Fibroblast of the aortic adventitia (primary cell): ENCODE measurements at places on chromosomes 1 and 21. TPM values are rescaled to one million over a fixed set of nuclear protein-coding genes. Genes with fewer than 3 reads are reported as not detected.

The PLA2G2D gene
- not detected in 2 replicates for total RNA-seq

DNA sequence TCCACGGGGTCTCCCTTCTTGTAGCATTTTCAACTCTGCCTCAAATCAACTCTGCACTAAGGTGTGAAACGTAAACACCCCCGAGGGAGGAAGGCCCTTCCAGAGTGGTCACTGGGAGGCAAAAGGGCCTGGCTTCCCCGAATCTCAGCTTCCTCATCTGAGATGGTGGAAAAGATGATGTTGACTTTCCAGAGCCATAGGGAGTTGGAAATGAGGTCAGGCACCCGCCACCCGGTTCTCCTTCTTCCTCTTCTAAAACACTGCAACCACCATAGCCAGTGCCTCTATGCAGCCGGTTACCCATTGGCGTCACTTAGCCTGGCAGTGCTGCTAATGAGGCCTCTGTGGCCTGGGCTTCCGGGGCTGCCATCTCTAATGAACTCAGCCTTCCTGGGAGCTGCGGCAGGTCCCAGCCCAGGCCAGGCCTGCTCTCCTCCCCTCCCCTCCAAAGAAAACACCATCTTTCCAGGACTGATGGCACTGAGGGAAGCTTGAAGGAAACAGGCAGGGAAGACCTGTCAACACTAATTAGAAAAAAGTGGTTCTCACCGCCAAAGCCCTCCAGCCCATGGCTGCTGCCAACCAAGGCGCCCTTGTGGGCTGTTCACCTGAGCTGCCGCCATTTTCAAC, 175.0 kb downstream of the KAZN start:
- DNase-seq = no peak

GRCh38 chr1:52368383-52369172, 2.6 kb upstream of the CC2D1B start:
- DNase-seq = peak; percentile 10

DNA sequence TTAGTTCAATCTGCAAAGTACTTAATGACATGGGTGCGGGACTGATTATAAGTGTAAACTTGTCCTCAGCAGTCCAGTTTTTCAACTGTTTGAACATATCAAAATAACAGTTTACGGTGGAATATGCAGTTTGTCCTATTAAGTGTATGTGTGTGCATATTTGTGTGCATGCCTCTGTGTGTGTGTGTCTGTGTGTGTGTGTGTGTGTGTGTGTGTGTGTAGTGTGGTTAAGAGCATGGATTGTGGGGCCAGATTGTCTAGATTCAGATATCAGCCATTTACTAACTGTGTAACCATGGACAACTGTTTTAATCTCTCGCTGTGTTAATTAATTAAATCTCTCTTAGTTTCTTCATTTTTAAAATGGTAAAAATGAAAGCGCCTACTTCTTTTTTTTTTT, 39.0 kb downstream of the NEXN start:
- no peak for DNase-seq

- DNase-seq = no peak
Measured at GRCh38 chr1:147760481-147761260, at the start of gene GJA5. Gene GJA5, minus strand, starts transcription at chr1:147760602. Its CDS starts 1,364 bp downstream, at chr1:147759238.

- DNase-seq = no peak
Measured at GRCh38 chr21:40282912-40283886, 416.0 kb downstream of the PCP4 start.
